ENCODE measurements at places on chromosomes 13 and 19. TPM values are rescaled to one million over a fixed set of nuclear protein-coding genes. Genes with fewer than 3 reads are reported as not detected.

PRTN3 gene
- total RNA-seq = 0.60 TPM

UPK1A gene
- total RNA-seq = 1.2 TPM

DNA sequence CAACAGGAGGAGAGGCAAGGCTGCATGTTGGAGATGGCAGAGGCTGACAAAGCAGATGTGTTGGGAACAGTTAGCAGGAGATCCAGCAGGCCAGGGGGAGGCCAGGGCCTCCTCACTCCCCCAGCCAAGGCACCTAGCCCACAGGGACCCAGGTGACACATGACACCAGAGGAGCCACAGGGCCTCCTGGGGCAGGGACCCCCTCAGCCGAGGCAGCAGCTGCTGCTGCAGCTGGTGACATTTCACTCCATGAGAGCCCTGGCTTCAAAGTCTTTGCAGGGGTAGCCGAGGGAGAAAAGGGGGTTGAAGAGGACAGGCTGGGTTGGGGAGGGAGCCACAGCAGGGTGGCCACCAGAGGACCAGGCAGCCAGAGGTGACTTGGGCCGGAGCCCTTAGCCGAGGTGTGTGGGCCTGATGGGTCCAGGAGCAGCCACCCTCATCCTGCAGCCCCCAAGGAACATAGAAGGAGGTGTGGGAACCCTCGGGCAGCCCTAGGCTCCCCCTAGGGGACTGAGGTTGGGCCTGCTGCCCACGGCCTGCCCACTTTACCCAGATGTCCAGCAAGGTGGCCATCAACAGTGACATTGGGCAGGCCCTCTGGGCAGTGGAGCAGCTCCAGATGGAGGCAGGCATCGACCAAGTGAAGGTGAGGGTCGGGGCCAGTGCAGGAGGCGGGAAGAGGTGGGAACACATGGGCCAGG, at the start of gene GNG14:
Gene GNG14, plus strand, starts transcription at position 503 of the 701 bp plus-strand sequence. Its CDS starts 51 bp downstream, at position 554.
- no peak for DNase-seq

DNA sequence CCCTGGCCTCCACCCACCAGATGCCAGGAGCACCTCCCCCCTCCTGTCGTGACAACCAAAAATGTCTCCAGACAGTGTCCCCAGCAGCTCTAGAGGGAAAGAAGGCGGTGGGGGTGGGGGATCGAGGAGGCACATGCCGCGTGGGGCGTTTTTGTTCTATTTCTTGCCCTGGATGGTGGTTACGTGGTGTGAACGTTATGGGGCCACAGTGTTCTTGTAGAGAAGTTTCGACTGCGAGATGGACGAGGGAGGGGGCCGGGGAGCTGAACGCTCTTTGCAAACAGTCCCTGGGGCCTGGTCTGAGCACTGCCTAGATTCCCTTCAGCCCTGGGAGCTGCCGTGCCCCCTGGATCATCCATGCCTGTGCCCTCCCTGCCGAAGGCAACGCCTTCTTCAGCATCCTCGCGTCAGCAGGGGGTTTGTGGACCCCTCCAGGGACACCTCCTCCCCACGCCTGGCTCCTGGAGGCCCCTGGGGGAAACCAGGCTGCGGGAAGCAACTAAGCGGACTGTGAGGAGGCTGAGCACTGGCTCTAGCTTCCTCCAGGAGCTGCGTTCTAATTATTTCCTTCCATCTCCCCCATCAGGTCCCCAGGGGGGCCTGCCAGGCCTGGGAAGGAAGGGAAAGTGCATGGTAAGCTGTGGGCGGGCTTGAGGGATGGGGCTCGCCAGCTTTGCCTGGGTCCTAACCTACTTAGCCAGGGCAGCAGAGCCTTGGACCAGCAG, 131.5 kb downstream of the IER2 start:
- no peak for DNase-seq

GRCh38 chr13:76297331-76297730, 588.9 kb downstream of the KCTD12 start:
- DNase-seq = no peak

DNA sequence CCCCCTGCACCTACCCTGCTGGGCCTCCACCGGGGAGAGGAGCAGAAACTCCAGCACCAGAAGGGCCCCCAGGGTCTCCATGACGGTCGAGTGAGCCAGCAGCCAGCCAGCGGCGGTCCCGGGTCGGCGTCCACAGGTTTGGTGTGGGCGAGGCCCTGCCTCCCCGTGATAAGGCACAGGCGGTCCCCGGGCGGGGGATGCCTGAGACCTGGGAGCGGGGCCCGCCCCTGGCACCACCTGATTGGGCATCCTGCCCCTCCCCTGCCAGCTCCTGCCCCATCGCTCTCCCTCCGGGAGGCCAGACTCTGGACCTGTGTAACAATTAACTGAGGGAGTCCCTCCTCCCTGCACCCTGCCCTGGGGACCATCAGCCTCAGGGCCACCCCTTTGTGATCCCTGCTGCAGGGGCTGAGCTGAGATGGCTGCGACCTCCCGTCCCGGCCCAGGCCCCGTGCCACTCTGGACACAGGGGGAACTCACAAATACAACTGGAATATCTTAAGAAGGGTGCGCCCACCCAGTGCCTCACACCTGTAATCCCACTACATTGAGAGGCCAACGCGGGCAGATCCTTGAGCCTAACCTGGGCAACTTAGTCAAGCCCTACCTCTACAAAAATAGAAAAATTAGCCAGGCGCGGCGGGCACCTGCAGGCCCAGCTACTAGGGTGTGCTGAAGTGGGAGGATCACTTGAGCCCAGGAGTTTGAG, at the start of gene SMIM24:
Gene SMIM24, minus strand, starts transcription at position 143 of the 709 bp plus-strand sequence. Its CDS starts 62 bp downstream, at position 81.
- no peak for DNase-seq
